ENCODE measurements at places on chromosomes 6 and 20.

GRCh38 chr6:21984135-21984534 lies 312.7 kb downstream of the PRL start:
- DNase-seq, result no peak

GRCh38 chr20:50711113-50711825 lies 19.9 kb upstream of the RIPOR3 start:
- no peak for DNase-seq

DNA sequence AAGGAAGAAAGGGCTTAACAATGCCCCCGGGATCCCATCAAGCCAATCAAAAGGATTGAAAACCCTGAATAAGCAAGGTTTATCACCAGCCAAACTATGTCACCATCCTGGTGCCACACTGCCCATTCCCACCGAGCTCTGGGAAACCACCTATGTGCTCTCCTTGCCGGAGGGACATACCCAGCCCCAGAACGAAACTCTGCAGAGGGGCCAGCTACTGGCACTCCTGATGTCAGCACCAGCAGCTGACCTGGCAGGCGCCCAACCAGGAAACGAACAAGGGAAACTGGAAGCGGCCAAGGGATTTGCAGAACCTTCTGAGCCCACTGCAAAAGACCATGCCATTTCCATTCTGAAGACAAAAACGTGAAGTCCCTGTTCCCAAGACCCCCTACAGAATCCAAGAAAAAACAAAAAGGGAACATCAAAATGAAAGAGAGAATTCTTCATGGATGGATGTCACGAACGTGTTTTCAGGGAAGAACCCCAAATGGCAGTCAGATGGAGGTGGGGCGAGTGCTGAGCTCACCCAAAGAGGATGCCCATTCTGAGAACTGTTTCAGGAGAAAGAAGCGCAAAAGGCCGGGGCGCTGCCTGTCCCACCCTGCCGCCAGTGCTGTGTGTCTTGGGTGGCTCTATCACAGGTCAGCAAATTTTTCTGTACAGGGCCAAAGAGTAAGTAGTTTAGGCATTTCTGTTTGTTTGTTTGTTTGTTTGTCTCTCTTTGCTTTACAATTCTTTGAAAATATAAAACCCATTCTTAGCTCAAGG lies 305.2 kb downstream of the ESR1 start:
- DNase-seq, result no peak

- DNase-seq, result no peak
These were observed 98.7 kb downstream of the PLEKHG1 start for GRCh38 chr6:150698391-150698790.

DNA sequence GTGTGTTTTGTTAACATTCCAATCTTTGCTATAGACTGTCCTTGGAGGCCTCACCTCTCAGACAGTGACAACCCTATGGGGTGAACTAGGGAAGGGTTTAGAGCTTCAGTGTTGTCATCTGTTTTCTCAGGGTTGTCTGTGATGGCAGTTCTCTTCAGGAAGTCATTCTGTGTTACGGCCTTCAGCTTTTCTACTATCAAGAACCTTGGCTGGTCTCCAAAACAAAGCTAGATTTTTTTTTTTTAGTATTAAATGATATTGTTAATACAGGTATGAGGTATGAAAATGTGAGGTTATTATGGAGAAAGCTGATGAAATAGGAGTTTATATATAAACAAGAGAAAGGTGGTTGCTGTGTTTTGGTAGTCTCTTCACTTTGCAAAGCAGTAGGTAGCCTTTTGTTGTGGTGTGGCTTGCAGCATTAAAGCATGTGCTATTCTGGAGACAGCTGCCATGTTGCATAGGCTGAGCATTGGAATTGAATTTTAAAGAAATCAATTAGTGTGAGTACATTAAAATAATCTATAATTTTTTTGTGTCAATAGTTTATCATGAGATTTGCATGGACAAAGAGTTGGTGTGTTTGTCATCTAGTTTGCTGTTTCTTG lies 162.6 kb downstream of the CARMIL1 start:
- no peak for DNase-seq

GRCh38 chr20:10976051-10976450 lies 302.3 kb upstream of the JAG1 start:
- DNase-seq, result no peak

DNA sequence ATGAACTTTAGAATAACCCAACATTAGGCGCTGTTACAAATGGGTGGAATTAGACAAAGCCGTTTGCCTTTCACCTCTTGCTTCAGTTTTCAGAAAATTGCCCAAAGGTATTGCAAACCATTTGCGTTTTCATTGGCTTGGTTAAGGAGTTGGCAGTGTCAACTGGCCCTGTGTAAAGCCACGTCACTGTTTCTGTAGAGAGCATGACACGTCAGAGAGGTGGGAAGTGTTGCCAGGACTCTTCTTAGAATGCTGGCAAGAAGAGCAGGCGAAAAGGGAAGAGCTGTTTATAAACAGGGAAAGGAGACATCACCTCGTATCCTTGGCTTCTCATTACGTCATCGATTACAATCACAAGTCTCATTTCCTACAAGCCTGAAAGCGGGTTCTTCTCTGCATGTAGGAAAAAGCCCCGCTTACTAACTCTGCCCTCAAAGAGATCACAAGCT lies 4.2 kb upstream of the IRF4 start:
- DNase-seq, result no peak

Data from GM10248 (cell line).